NCI-H2029 treated with DMSO at 0.1 percent for 48 hours (cell line): ENCODE measurements at places on chromosomes 11 and 22.

- no peak for DNase-seq
These were observed 28.2 kb upstream of the JAM3 start for GRCh38 chr11:134040386-134041302.

DNA sequence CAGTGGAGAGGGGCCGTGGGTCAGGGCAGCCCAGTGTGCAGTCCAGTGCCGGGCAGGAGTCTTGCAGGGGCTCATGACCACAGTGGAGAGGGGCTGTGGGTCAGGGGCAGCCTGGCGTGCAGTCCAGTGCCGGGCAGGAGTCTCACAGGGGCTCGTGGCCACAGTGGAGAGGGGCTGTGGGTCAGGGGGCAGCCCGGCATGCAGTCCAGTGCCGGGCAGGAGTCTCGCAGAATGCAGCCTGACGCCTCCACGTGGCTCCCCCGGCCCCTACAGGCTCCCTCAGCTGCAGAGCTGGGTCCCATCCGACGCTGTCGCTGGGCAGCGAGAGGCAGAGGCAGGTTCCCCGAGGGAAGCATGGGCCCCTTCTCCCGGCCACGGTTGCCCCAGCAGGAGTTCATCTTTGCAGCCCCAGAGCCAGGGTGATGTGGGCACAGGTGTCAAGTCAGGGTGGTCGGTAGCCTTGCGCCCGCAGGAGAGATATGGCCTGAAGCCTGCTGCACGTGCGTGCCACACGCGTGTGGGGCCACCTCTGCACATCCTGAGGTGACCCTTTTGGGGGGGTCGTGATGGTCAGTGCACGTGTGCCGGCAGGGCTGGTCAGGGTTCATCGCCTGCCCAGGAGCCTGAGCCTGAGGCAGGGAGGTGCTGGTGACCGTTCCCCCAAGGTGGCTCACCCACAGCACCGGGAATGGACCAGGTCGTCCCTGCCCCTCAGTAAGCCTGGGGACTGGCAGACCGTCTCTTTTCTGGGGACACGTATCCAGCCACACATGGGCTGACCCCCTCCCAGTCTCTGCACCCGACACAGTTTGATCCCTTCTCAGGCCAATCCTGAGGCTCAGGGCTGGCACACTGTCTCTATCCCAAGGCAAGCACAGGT is 2.9 kb downstream of the IFITM5 start:
- DNase-seq, result no peak

- no peak for DNase-seq
These were observed 262.6 kb downstream of the BUD13 start for GRCh38 chr11:116510166-116510565.

DNA sequence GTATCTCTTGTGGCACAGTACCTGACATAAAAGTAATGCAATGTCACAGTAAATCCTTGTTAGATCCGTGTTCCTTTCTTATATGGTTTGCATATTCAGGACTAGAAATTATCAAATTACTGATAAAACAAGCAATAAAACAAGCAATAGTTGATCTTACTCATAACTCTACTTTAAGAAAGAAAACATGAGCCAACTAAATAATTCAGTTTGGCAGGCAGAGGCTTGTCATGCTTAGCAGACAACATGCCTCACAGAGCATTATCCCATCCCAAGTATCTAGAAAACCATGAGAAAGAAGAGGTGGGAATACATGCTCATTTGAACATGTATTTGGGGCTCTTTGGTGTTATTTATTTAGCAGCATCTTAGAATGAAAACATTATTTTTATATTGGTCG is 241.9 kb downstream of the SOX6 start:
- DNase-seq, result no peak

- no peak for DNase-seq
These were observed 5.5 kb downstream of the H19 start for GRCh38 chr11:1992111-1992510.

- no peak for DNase-seq
These were observed 42.1 kb downstream of the PI4KA start for GRCh38 chr22:20816559-20816958.

DNA sequence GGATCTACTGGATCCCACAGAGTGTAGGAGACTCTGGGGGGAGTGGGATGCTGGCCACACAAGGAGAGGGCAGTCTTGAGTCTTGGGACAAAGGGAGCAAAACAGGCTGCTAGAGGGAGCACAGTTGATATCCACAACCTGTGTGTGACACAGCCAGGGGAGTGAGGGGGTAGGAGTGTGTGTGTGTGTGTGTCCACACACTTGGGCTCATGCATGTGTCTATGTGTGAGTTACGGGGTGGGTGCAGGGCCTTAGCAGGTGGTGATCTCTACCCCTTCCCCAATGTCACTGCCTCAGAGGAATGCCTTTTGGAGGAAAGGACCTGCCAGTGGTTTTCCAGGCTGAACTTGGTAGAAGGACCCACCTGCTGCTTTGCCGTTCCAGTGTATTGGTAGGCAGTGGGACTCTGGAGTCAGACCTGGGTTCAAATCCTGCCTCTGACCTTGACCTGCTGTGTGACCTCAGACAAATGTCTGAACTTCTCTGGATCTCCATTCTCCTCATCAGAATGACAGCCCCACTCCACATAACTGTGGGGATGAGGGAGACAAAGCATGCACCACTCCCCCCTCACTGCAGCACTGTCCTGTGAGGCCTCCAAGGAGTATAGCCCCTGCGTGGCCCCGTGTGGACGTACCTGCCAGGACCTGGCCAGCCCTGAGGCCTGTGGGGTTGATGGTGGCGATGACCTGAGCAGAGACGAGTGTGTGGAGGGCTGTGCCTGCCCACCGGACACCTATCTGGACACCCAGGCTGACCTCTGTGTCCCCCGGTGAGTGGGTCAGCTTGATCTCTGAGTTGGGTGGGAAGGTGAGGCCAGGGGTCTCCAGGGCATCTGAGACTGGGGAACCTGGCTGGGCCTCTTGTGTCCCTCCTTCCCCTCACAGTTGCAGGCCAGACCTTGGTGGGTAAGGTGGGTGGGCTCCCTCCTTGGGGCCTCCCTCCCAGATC is 27.4 kb downstream of the OTOG start:
- DNase-seq, result no peak

DNA sequence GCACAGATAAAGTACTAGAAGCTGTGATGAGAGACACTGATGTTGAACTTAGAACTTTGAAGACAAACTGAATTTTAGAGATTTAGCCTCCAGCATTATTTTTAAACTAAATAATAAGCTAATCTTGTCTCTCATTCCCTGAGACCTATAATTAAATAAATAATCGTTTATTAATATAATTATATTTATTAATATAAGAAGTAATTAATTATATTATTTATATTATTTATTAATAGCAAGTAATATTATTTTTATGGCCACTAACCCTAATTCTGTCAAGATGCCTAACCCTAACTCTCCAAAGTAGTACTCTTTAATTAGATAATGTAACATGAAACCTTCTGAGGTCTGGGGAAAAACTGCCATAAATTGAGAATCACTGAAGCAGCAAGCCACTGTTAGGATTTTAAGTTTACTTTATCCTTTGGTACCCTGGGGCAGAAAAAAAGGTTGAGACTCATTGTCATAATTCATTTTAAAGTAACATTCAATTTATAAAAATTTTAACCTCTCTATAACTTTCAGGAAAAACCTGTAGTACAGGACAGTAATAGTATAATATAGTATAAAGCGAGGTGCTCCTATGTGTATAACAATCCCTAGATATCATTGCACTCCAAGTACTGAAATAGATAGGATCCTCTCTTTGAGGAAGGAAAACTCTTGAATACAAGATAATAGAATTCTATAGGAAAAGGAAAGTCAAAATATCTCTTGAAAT is 85.4 kb downstream of the TTC28 start:
- no peak for DNase-seq

DNA sequence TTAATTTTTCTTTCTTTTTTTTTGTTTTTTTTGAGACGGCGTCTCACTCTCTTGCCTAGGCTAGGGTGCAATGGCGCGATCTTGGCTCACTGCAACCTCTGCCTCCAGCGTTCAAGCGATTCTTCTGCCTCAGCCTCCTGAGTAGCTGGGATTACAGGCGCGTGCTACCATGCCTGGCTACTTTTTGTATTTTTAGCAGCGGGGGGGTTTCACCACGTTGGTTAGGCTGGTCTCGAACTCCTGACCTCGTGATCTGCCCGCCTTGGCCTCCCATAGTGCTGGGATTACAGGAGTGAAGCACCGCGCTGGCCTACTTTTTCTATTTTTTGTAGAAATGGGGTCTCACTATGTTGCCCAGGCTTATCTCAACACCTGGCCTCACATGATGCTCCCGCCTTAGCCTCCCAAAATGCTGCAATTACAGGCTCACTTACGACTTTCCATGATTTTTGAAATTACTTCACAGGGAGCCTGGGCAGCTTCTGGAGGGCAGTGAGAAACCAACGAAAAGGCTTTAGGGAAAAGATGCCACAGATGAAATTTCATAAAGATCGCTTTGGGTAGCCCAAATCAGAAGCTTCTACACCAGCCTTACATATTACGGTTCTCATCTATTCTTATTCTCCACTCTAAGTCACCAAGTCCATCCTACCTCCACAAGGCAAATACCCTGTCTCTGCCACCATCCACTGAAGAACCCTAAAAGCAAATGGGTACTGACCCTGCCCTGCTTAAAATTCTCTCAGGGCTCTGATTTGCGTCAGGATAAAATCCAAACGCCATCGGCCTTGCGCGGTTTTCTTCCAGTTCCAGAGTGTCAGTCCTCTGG is 866 bp upstream of the RRM1 start:
- no peak for DNase-seq
